Stimulated activated CD8-positive, alpha-beta memory T cell treated with anti-CD3 and anti-CD28 coated beads, Interleukin-4, amount 100 ng/mL, for 48 hours (primary cell): ENCODE measurements at places on chromosomes 1 and 21.

DNA sequence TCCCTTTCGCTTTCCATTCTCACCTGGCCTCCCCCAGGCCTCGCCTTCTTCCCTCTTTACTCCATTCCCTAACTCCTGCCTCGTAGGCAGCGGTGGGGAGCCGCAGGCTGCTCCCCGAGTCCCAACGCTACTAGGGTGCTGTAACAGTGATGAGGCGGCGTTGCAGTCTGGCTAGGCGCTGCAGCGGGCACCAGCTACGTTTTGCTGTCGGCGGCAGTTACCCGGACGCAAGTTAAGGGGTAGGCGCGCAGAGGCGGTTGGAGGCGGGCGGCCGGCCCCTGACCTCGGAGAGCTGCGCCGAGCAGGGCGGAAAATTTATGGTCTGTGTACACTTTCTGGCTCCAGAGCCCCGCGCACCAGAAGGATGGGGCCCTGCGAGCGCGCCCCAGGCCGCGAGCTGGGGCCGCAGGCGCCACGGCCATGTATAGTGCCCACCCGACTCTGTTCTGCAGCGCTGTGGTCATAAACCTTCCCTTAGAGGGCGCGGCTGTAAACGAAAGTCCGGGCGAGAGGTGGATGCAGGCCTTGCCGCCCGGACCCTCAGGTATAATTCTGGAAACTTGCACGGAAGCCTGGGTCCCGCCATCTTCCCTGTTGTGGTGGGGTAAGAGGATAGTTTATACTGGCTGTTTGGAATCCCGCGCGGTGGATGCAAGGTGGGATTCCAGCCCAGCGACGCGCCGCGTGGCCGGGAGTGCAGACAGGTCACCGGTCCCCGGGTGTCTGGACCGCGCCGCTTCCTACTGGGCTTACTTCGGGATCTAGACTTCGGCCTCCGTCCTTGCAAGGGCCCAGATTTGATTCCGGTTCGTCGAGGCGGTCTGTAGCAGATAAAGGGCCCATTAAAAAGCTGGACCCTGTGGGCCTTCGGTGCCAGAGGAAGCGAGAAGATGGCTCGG is 15.0 kb downstream of the HLX start:
- DNase-seq = no peak

DNA sequence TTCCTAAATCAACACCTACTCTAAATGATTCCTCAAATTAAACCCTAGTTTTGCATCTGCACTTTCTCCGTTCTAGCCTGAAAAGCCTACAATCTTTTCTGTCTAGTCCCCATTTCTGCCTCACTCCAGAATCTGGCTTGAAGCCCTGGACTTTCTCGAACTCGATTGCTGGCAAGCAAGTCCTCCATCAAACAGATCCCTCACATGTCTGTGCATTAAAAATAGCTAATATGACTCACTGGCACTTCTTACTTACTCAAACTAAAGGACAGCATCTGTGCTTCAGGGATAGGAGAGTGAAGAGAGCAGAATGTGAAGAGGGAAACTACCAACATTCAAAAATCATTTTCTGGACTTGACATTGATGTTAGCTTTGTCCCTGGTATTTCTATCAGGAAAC is 51.8 kb upstream of the CXADR start:
- DNase-seq = no peak

GRCh38 chr1:240687820-240688219 is 75.9 kb upstream of the GREM2 start:
- no peak for DNase-seq

DNA sequence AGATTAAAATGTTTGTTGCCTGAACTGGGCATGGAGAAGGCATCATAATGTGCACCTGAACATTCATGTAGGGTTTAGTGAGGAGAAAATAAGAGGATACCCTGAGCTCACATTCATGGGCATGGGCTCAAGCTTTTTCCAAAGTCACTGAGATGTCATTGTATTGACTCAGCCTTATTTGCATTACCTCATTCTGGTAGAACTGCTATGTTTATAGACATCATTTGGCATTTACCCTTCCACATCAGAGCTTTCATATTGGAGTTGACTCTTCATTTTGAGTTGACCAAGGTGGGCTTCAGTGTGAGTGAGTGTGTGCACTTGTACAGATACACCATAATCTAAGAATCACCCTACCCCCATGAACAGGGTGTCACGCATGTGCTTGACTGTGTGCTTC is 143.2 kb downstream of the PBX1 start:
- DNase-seq = no peak

DNA sequence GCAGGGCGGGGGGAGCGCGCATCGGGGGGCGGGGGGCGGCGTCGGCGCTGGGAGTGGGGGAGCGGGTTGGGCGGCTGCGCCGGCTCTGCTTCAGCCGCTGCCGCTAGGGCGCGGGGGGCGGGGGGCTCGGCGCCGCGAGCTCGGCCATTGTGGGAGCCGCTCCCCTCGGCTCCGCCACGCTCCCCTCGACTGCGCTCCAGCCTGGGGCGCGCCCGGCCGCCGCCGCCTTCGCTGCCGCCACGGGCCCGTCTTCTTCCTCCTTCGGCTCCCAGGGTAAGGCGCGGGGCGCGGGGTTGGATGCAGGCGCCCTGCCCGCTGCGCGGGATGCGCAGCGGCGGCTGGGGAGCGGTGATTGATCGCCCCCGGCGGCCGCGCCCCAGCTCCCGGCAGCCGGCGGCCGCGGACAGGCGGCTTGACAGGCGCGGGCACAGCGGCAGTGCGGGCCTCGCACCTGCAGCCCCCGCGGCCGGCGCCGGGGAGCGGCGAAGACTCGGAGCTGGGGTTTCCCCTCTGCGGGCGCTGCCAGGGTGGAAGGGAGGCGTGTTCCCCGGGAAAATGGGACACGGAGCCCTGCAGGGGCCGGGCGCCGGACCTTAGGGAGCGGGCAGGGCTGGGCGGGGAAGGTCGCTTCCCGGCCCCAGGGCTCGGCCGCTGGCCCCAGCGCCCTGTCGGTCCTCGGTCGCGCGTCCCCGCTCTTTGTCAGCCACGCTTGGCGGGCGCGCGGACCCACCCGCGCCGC is 55.3 kb downstream of the NDUFS5 start:
- peak; percentile 44 for DNase-seq

DNA sequence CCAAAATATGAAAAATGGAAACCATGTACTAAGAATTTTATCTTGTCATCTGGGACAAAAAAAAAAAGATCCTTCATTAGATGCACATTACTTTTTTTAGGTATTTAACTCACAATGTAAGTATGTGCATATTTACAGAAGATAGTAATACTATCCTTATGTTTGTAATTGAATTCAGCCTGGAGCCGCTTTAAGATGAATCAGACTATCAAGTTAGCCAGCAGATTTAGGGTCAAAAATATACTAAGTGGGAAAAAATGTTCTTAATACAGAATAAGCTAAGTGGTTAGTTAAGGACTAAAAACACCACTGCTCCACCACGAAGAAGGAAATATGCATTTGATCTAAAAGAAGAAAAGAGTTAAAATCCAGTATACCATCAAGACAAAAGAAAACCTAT is 49.1 kb downstream of the DSCAM start:
- DNase-seq = no peak

DNA sequence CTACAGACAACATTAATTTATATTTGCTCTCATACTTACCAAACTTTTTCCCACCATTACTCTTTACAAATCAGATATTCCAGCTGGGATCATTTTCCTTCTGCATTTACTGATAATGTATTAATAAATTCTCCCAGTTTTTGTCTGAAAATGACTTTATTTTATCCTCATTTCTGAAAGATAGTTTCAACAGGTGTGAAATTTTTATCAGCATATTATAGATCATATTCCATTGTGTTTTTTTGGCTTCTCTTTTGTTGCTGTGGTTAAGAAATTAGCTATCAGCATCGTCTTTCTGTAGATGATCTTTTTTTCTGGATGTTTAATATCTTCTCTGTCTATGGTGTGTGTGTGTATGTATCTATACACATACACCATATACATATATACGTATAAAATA is 2.7 kb downstream of the CFAP57 start:
- DNase-seq = no peak

- no peak for DNase-seq
These were observed 53.6 kb downstream of the GLUL start for GRCh38 chr1:182337736-182338571.

GRCh38 chr1:98049370-98050135 is 128.7 kb upstream of the DPYD start:
- peak; percentile 27 for DNase-seq

DNA sequence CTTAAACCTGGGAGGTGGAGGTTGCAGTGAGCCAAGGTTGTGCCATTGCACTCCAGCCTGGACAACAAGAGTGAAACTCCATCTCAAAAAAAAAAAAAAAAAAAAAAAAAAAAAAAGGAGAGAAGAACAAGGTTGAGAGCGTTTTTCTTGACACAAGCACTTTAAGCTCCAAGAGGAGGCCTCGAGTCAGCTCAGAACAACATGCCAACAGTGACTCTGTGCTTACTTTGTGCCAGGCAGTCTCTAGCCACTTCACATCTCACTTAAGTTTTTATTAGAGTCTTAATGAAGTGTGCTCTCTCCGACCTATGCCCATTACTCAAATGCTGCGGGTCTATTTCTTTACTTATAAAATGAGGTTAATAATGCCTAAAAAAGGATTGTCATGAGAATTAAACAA is 13.0 kb downstream of the ATP1A1 start:
- no peak for DNase-seq

DNA sequence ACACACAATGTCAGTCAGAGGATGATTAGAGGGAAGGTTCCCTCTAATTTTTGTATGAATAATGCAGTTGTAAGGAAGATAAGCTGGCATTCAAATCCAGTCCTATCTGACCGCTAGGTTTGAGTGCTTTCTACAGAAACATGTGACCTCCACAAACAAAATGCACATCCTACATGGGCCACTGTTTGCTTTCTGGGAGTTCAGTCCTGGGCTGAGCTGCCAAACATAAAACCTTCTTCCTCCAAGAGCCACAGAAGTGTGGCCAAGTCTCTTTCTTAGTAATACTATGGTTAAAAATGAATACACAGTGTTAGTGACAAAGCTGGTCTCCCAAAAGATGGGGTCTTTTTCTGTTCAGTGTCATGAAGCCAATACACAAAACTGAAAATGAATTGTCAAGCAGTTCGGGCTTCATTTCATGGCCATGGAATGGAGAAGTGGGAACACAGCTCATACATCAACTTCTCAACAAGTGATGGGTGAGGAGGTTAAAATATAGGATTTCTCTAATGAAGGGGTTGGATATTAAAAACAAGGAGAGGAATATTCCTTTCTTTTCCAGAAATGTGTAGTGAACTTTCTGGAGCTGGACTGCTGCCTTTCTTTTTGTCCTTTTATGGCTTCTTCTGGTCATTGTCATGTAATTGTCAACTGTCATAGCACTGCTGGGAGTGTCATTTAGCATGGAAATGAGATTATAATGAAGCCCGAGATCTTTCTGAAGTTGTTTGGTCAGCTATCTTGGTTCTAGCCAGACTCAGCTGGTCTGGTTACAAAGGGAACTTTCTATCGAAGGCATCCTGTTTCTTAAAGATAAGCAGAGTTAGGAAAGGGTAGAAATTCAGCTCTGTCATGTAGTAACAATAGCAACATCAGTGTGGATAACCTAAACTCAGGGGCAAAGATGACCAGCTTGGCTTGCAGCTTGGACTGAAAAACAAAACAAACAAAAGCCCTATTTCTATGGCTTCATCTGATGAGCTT is 135.1 kb downstream of the CHD1L start:
- no peak for DNase-seq

DNA sequence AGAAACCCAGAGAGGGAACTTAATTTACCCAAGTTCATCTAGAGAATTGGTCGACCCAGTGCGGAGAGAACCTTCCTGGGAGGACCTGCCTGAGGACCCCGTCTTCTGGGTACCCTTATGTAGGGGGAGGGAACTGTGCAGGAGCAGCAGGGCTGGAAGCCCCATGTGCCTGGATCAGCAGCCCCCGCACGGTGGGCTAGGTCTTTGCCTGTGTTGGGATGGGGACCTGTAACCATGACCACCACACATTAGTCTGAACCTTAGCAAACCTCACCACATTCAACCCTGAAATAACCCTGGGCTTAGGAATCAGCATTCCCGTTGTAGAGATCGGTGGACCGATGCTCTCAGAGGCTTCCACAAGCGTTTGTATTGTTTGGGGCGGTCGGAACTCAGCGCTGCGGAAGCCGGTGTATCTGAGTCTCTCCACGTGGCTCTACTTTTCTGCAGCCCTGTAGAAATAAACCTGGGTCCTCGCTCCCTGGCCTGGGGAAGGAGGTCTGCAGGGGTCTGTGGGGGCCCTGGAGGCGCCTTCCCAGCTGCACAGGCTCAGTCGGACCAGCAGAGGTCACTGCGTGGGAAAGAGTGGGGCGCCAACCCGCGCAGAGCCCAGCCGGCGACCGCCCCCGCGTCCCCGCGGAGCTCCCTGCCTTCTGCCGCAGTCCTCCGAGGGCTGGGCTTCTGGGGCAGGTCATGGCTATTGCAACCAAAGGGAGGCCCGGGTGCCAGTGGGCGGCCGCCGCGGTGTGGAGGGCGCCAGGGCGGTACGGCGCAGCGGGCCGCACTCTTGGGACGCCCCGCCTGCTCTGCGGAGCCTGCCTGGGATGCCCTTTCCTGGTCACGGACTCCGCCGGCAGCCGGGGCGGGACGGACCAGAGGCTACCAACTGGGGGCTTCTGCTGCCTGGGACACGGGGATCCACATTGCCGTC is 36.2 kb upstream of the KCNA10 start:
- DNase-seq = peak; percentile 75

- no peak for DNase-seq
These were observed 282.9 kb downstream of the SEC16B start for GRCh38 chr1:177686933-177687332.

DNA sequence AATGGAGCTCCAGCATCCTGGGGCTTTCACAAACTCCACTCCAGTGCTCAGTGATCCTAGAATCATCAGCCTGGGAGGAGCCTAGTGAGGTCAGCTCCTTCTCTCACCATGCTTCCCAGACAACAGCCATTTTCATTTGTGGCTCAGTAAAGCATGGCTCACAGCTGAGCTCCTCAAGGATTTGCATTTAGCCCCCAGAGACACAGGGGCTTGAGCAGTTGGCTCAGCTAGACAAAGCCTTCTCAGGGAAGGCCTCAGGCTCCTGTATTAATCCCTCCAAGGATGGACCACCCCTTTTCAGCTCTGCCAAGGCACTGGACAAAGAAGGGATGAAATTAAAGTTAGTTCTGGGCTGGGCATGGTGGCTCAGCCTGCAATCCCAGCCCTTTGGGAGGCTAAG is 39.5 kb downstream of the ERI3 start:
- DNase-seq = no peak

DNA sequence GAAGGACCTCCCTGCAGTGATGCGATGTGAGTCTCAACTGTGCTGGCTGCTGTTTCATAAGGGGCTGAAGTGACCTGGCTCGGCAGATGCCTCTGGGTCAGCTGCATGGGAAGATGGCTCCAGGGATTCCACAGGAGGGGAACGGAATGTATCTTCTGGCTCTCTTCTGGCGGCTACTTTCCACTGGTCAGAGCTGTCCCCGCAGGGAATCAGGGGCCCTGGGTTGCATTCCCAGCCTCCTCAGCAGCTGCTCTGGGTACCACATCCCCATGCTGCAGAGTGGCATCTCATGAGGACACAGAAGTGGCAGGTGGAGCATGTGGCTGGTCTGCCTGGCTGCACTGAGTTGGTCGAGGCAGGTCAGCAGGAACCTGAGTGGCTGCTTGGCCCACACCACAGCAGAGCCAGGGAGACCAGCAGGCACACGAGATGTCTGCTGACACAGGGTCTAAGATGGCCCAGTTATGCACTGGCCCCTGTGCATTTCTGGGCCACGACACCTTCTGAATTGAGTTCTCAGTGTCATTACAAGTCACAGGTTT is 42.8 kb downstream of the POFUT2 start:
- no peak for DNase-seq

GRCh38 chr1:39733161-39733560 is 5.5 kb upstream of the PPIE start:
- no peak for DNase-seq
